Smooth muscle cell of the umbilical artery (primary cell): ENCODE measurements at places on chromosomes 1 and 21. TPM values are rescaled to one million over a fixed set of nuclear protein-coding genes. Genes with fewer than 3 reads are reported as not detected.

OR2L5 gene
- not detected in 2 replicates for total RNA-seq

TXNDC12 gene
- total RNA-seq, result 30.6 and 63.2 TPM in 2 replicates

MYOG gene
- not detected in 2 replicates for total RNA-seq

CD34 gene
- 0.05 and 0.30 TPM in 2 replicates for total RNA-seq

AMY1C gene
- total RNA-seq, result not detected in 2 replicates

CXADR gene
- 1.8 and 2.0 TPM in 2 replicates for total RNA-seq

RGL1 gene
- 19.4 and 33.9 TPM in 2 replicates for total RNA-seq

RIPK4 gene
- under 0.01 and 0.28 TPM in 2 replicates for total RNA-seq

S100A2 gene
- total RNA-seq, result 0.59 and 1.4 TPM in 2 replicates

SLC26A9 gene
- not detected in 2 replicates for total RNA-seq
